ENCODE measurements at places on chromosomes 16 and 17. TPM values are rescaled to one million over a fixed set of nuclear protein-coding genes. Genes with fewer than 3 reads are reported as not detected.

The PITPNM3 gene
- total RNA-seq, result 0.72 TPM

The KCTD19 gene
- total RNA-seq, result 2.2 TPM

The LRRC45 gene
- total RNA-seq, result 16.5 TPM

The TBC1D3L gene
- total RNA-seq, result 4.5 TPM

The CTRB1 gene
- total RNA-seq, result not detected

The KRT16 gene
- not detected for total RNA-seq

The TAX1BP3 gene
- 13.6 TPM for total RNA-seq

The KRT33B gene
- not detected for total RNA-seq

The KRT31 gene
- total RNA-seq, result not detected

The MYO15A gene
- 0.60 TPM for total RNA-seq

The FBXL19 gene
- 24.9 TPM for total RNA-seq

The ST6GALNAC2 gene
- total RNA-seq, result not detected

The CSH1 gene
- total RNA-seq, result not detected

The GJD3 gene
- total RNA-seq, result not detected

The NMT1 gene
- total RNA-seq, result 168 TPM

The NPIPB5 gene
- total RNA-seq, result 112 TPM

The PROCA1 gene
- 3.1 TPM for total RNA-seq

The CTRL gene
- total RNA-seq, result 6.8 TPM

The SLC13A2 gene
- not detected for total RNA-seq

The MFAP4 gene
- total RNA-seq, result 0.14 TPM

The PDE6G gene
- 9.1 TPM for total RNA-seq

The RAB37 gene
- total RNA-seq, result 1.8 TPM

The KRT33A gene
- total RNA-seq, result not detected

The KRTAP9-4 gene
- not detected for total RNA-seq

The MYLK3 gene
- total RNA-seq, result 0.33 TPM

The GPR139 gene
- not detected for total RNA-seq

The HOXB1 gene
- not detected for total RNA-seq

The ENPP7 gene
- total RNA-seq, result not detected

The SDR42E2 gene
- not detected for total RNA-seq

The PRSS33 gene
- 0.40 TPM for total RNA-seq

The SSTR5 gene
- not detected for total RNA-seq

The C16orf96 gene
- 0.08 TPM for total RNA-seq

The PPP1R9B gene
- 50.9 TPM for total RNA-seq

The RPTOR gene
- total RNA-seq, result 47.2 TPM

The CHD3 gene
- 129 TPM for total RNA-seq

The NFE2L1 gene
- 99.0 TPM for total RNA-seq

The NGFR gene
- 0.16 TPM for total RNA-seq

The NXPH3 gene
- total RNA-seq, result 0.10 TPM

The KRT222 gene
- total RNA-seq, result not detected

The CCDC78 gene
- 6.5 TPM for total RNA-seq

The EFCAB5 gene
- 0.46 TPM for total RNA-seq

The MT1H gene
- total RNA-seq, result 3.3 TPM

The CCL7 gene
- total RNA-seq, result not detected

The MYH8 gene
- total RNA-seq, result not detected

The AHSP gene
- total RNA-seq, result not detected

The SPN gene
- 122 TPM for total RNA-seq

The OR1F1 gene
- total RNA-seq, result not detected

The GDPD3 gene
- 4.3 TPM for total RNA-seq

The ARL5C gene
- total RNA-seq, result not detected

The ZACN gene
- total RNA-seq, result 3.7 TPM

The LAT gene
- total RNA-seq, result 175 TPM

The ITGB3 gene
- 0.06 TPM for total RNA-seq

The CHD9NB gene
- total RNA-seq, result not detected

The CAMTA2 gene
- 107 TPM for total RNA-seq

The HBA1 gene
- total RNA-seq, result not detected

The NUDT7 gene
- total RNA-seq, result 5.5 TPM

The NPIPB13 gene
- total RNA-seq, result 8.1 TPM

Data from activated naive CD8-positive, alpha-beta T cell treated with anti-CD3 and anti-CD28 coated beads for 36 hours (primary cell).